ENCODE measurements at places on chromosomes 3 and 15.
A peak's percentile ranks its signal among the peaks of the same experiment; 100 is the strongest.

GRCh38 chr15:93707751-93708150 is 523.6 kb upstream of the MCTP2 start:
- DNase-seq = no peak

DNA sequence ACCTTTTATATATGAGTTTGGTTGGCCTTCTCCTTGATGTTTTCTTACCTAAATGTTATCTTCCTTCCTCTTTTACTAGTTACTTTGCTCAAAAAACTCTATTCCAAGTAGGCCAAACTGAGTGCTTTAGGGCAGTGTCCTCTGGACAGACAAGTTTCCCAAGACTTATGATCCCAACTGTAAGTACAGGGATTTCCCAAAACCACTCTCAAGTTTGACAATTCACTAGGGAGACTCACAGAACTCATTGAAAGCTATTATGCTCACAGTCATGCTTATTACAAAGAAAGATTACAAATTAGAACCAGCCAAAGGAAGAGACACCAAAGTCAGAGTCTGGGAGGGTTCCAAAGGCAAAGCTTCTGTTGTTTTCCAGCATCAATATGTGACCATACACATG is 534.2 kb upstream of the ALCAM start:
- no peak for DNase-seq

GRCh38 chr3:62604298-62604697 is 230.9 kb upstream of the FEZF2 start:
- no peak for DNase-seq

GRCh38 chr3:117669774-117670173 is 960.2 kb downstream of the TUSC7 start:
- no peak for DNase-seq

DNA sequence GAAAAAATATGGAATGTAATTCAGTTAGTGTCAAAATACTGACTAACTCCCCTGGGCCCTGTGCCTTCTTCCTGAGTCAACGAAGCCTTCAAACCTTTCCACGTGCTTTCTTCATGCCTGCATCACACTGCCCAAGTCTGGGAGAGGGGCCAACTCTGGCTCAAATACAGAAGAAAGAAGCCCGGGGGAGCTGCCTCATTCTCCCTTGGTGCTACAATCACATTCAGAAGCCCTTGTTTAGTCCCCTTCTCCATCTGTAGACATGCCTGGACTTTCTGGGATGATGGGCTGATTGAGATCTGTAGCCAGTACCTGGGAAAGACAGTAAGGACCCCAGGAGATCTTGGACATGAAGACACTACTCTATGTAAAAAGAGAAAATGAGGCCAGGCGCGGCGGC is 77.8 kb upstream of the GSK3B start:
- no peak for DNase-seq

GRCh38 chr15:83092309-83092976 is 15.0 kb upstream of the TM6SF1 start:
- no peak for DNase-seq

- no peak for DNase-seq
These were observed 167.8 kb upstream of the DPH6 start for GRCh38 chr15:35713733-35714132.

GRCh38 chr3:10986592-10986991 is 6.0 kb upstream of the SLC6A1 start:
- DNase-seq = no peak

DNA sequence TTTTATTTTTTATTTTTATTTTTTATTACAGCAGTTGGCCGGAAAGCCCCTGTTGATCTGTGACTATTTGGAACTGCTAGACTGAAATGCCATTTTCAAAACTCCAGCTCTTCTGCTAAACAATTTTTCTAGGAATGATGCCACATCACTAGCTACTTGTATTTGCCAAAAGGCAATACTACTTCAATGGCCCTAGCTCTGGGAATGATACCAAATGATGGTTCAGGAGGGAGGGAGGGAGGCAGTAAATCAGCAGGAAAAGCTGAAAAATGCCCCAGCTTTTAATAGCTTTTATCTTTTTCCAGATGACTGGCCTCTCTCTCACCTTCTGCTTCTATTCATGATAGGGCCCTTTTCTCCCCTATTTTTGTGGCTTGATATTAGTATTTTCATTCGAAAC is 2.6 kb upstream of the CHL1 start:
- no peak for DNase-seq

DNA sequence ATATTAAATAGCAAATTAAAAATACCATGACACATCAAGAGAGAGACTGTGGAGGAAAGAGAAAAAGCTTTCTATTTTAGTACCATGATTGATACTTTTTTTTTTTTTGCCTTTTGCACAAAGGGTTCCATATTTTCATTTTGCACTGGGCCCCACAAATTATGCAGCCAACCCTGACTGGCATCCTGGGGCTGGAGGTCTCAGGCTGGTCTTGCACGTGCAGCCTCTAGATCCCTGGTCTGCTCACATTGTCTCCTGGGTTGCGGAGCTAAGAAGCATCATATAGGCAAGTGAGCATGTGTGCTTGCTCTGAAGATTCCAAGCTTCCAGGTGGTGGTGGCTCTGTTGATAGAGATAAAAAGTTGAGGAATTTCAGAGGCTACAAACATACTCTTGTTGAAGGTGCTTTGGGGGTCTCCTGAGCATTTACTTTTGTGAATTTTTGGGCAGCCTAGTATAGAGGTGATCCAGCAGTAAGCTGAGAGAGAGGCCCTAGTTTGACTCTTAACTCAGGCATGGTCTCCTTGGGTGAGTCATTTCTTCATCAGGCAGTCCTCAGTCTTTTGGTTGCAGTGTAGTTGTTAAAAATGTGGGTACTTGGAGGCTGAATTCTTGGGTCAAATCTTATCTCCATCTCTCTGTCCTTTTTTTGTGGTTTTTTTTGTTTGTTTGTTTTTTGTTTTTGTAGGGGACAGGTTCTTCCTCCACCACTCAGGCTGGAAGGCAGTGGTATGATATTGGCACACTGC is 31.3 kb downstream of the SMAD3 start:
- DNase-seq = no peak

- DNase-seq = no peak
These were observed 48.3 kb downstream of the MEF2A start for GRCh38 chr15:99613887-99614647.

- DNase-seq = no peak
These were observed 47.1 kb downstream of the TFG start for GRCh38 chr3:100756441-100756840.

GRCh38 chr3:13821126-13821525 is 58.7 kb downstream of the WNT7A start:
- DNase-seq = no peak

- peak; percentile 3 for DNase-seq
These were observed 179.9 kb upstream of the C2CD4B start for GRCh38 chr15:62344806-62345539.

- DNase-seq = no peak
These were observed 66.7 kb upstream of the RBMS3 start for GRCh38 chr3:29214009-29214658.

- no peak for DNase-seq
These were observed 1.1 kb upstream of the PIK3CA start for GRCh38 chr3:179146911-179147513.

DNA sequence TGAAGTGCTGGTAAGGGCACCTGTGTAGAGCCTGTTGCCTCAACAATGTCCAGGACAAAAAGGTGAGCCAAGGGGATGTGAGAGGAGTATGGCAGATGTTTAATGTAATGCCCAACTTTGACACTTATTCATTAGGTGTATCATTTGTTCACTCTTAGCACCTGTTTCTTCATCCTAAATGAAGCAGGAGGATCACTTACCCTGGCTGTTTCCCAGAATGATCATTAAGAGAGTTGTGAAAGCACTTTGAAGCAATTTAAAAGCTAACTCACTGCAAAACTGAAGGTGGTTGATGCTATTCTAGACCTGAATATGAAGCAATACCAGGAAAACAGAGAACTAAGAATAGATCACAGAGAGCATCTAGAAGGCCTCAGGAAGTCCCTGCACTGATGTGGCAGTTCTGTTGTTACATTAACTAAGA is 3.4 kb upstream of the HHLA2 start:
- DNase-seq = no peak

GRCh38 chr3:4956738-4957137 is 22.5 kb upstream of the BHLHE40 start:
- DNase-seq = no peak

GRCh38 chr3:58608648-58609047 is 31.5 kb upstream of the FAM107A start:
- DNase-seq = no peak

GRCh38 chr3:97882975-97883598 is 61.3 kb downstream of the CRYBG3 start:
- no peak for DNase-seq

- DNase-seq = no peak
These were observed 515.4 kb upstream of the ZNF717 start for GRCh38 chr3:76300746-76301145.

DNA sequence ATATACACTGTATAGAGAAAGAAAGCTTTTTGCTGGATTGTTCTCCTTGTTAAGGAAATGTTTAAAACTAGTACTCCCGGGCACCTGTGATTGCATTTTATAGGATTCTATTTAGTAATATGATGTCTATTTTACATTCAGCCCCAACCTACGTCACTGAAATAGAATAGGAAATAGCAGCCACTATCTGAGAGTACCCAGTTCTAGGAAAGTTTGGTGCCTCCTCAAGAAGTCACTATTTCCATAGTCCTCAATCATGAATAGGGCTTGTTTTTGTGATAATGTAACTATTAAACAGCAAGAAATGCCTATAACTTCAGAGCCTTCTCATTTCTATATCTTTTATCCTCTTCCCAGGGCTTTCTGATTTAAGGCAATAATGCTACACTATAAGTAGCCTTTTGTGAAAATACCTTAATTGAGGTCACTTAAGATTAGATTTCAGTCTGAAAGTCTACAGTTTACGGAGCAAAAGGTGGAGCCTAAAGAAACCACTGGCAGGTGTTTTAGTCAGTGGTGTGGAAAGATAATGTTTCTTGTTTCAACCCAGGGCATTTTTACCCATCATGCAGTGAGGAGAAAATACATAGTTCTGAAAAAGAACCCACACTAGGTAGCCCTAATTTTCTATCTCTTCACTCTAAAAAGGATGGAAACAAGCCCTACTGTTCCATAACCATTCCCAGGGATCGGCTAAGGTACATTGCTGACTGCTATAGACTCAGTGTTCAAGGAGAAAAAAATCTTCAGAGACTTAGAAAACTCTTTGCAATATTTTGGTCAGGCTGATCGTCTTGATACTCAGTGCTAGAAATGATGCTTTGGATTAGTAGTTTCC is 38.7 kb downstream of the TIGIT start:
- DNase-seq = no peak

DNA sequence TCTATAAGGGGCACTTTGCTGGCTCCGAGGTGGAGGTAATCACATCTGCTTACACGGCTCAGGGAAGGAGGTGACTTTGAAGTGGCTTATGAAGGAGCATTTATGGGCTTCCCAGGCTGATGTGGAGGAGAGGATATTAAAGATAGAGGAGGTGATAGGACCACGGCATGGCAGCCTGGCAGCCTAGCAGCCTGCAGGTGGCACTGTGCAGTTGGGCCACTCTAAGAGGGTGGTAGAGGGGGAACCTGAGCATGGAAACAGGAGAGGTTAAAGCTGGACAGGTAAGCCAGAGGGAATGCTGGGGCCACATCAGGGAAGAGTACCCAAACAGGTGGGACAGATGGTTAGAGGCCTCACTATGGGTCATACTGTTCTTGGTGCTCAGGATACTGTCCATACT is 375.0 kb downstream of the WDR72 start:
- no peak for DNase-seq

GRCh38 chr3:127113571-127113891 is 79.4 kb upstream of the PRR23E start:
- DNase-seq = no peak

DNA sequence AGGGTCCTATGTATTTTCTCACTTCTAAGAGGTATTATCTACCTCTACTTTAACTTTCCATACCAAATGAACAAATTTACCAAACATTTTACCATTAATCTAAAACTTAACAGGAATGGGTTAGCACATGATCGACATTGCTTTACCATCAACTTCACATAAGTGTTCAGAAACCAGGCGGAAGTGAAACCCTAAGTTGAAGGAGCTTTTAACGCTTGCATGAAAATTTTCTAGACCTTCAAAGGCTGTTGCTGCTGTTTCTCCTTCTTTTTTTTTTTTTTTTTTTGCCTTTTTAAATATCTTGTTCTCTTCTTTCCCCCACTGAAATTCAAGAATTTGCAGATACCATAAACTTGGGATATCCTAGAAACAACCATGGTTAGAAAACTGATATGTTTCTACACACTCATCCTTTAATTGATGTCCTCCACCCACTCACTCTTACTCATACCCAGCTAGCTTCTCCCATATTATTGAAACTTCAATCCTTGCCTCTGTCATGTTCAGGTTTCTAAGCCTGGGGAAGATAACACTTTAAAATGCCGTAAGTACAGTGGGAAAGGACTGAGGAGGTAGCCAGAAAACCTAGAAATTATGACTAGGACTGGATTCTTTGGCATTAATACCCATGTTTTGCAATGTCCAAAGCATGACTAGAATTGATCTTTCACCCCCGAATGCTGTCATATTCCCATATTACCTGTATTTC is 24.7 kb downstream of the MYO5A start:
- no peak for DNase-seq

DNA sequence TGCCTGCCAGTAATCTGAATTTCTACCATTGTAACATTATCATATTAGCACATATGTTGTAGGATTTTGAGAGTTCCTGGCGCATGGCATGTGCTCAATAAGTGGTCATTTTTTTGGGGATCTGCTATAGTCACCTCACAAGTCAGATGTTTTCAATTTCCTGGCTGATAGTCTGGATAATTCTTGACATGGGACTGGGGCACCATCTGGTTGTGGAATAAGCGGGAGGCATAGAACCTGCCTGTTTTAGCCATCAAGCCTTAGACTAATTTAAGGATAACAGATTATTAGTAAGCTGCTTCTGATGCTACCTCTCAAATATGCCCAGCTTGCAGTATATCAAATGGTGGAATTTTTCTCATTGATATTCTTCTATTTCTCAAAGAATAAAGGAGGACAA is 39.1 kb downstream of the GASK1A start:
- no peak for DNase-seq

DNA sequence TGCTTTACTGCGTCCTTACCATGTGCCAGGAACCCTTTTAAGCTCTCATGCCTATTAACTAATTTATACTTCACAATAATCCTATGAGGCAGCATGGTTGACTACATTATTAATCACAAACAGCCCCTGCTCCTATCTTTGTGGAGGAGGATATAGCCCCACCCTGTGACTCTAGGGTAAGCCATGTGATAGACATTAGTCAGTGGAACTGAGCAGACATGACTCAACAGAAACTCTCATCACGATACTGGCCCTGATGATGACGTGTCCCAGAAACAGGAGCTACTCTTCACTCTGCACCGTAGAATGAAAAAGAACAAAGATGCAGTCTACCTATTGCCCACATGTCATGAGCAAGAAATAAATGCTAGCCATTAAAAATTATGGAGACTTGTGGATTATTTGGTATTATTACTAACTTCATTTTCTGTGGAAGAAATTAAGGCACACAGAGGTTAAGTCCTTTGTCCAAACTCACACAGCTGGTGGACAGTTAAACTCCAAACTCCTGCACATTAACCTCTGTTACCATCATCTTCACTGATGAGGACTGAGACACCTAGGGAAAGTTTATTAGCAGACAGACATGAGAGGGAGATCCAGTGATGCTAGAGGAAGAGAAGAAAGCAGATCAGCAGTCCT is 51.2 kb downstream of the CFAP20DC start:
- DNase-seq = no peak

Data from activated CD4-positive, CD25-positive, alpha-beta regulatory T cell (primary cell).